Adipose tissue (tissue), 3 donors: ENCODE measurements at places on chromosomes 7 and 10. TPM values are rescaled to one million over a fixed set of nuclear protein-coding genes. Genes with fewer than 3 reads are reported as not detected.

The GRK5 gene
- 20.8 TPM for polyA plus RNA-seq

The HOXA9 gene
- polyA plus RNA-seq: 6.3 TPM

The ADIRF gene
- polyA plus RNA-seq: 1,031 TPM

The AGMO gene
- polyA plus RNA-seq: 2.4 TPM

The CFTR gene
- polyA plus RNA-seq: 0.22 TPM

The TUBAL3 gene
- polyA plus RNA-seq: 0.07 TPM

The COL13A1 gene
- polyA plus RNA-seq: 0.22 TPM

The SEMA3D gene
- 0.18 TPM for polyA plus RNA-seq

The TMEM196 gene
- 0.29 TPM for polyA plus RNA-seq

The VSTM4 gene
- polyA plus RNA-seq: 2.5 TPM

The TNS3 gene
- polyA plus RNA-seq: 27.0 TPM

The EIF5AL1 gene
- polyA plus RNA-seq: 0.92 TPM

The TDRD1 gene
- 0.11 TPM for polyA plus RNA-seq

The NCF1 gene
- 1.2 TPM for polyA plus RNA-seq

The NPTX2 gene
- 8.4 TPM for polyA plus RNA-seq

The SHOC2 gene
- 10.3 TPM for polyA plus RNA-seq

The HOXA3 gene
- polyA plus RNA-seq: 0.86 TPM

The UTF1 gene
- not detected for polyA plus RNA-seq

The GRB10 gene
- 26.1 TPM for polyA plus RNA-seq

The WASHC2A gene
- 10.7 TPM for polyA plus RNA-seq

The ARHGEF35 gene
- polyA plus RNA-seq: 6.5 TPM

The PSMC2 gene
- 37.5 TPM for polyA plus RNA-seq

The FAM237B gene
- polyA plus RNA-seq: 0.03 TPM

The ZNF736 gene
- polyA plus RNA-seq: 1.7 TPM

The CCM2 gene
- 47.7 TPM for polyA plus RNA-seq

The CCDC172 gene
- not detected for polyA plus RNA-seq

The CFAP69 gene
- 2.5 TPM for polyA plus RNA-seq

The ADRA2A gene
- 10.6 TPM for polyA plus RNA-seq

The PPP1R3C gene
- 9.7 TPM for polyA plus RNA-seq

The TMEM225B gene
- polyA plus RNA-seq: 0.49 TPM

The PLA2G12B gene
- polyA plus RNA-seq: not detected

The ZNF727 gene
- 1.1 TPM for polyA plus RNA-seq

The SLC18A2 gene
- 0.43 TPM for polyA plus RNA-seq

The DNAJC12 gene
- 0.52 TPM for polyA plus RNA-seq

The TMED4 gene
- 43.0 TPM for polyA plus RNA-seq

The DNAJC1 gene
- 22.8 TPM for polyA plus RNA-seq

The PLCE1 gene
- 1.5 TPM for polyA plus RNA-seq

The ITIH5 gene
- 7.9 TPM for polyA plus RNA-seq

The CCDC146 gene
- 1.5 TPM for polyA plus RNA-seq

The TAS2R41 gene
- polyA plus RNA-seq: not detected

The ZSCAN21 gene
- polyA plus RNA-seq: 7.8 TPM

The TRPV5 gene
- not detected for polyA plus RNA-seq

The WNT16 gene
- polyA plus RNA-seq: not detected

The HPS1 gene
- polyA plus RNA-seq: 35.8 TPM

The APBB1IP gene
- polyA plus RNA-seq: 47.6 TPM

The KEL gene
- polyA plus RNA-seq: not detected

The OR2A1 gene
- 0.07 TPM for polyA plus RNA-seq

The ANKRD61 gene
- polyA plus RNA-seq: not detected

The GCC1 gene
- polyA plus RNA-seq: 7.3 TPM

The FKBP6 gene
- polyA plus RNA-seq: 0.03 TPM

The EBLN1 gene
- not detected for polyA plus RNA-seq

The PEX1 gene
- 9.5 TPM for polyA plus RNA-seq

The ZNF853 gene
- 1.7 TPM for polyA plus RNA-seq

The CYP3A4 gene
- polyA plus RNA-seq: 0.22 TPM

The SVIL gene
- polyA plus RNA-seq: 34.6 TPM

The ANKRD1 gene
- 1.4 TPM for polyA plus RNA-seq

The MYL10 gene
- not detected for polyA plus RNA-seq

The GPR15LG gene
- polyA plus RNA-seq: not detected
